Posterior vena cava (tissue), 2 donors: ENCODE measurements at places on chromosomes 5 and 9.

- DNase-seq: no peak
Observed at GRCh38 chr5:181052672-181053487, 12.8 kb downstream of the BTNL9 start.

- DNase-seq: no peak
Observed at GRCh38 chr9:68933434-68934328, 80.2 kb downstream of the PRKACG start.

DNA sequence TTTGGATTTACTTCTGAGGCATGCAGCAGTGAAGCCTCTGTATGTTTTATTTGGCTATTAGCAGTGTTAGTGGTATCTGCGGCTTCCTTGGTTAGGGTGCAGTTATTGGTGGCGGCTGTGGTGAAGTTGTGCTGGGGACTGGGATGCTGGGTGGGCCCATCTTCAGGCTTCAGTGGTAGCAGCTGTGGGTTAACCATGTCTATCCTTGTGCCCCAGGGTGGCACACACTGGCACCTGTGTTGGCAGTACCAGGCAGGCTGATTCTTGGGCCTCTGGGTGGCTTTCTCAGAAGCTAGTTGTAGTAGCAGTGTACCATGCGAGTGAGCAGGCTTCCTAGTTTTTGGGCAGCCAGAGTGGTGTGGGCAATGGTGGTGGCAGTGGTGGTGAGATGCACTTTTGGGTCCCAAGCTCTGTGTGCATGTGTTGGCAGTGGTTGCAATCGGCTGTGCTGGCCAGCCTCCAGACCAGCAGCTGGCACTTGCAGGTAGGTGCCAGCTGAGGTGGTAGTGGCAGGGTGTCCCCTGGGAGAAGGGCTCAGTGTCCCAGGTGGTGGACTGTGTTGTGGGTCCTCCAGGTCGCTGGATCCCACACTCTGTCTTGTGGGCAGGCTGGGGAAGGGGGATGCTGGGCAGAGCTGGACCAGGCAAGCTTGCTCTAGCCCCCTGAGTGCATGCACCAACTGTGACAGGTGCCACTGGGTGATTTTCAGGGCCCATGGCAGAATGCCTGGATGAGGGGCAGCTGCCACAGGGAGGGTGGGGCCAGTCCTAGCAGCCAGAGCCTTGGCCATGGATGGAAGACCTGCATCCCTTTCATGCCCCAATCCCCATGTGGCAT, 13.6 kb downstream of the AHRR start:
- DNase-seq: no peak

- DNase-seq: no peak
Observed at GRCh38 chr5:53069626-53070025, 39.9 kb downstream of the MOCS2 start.

GRCh38 chr9:133485531-133486260, 6.8 kb upstream of the SLC2A6 start:
- DNase-seq: peak; percentile 71

DNA sequence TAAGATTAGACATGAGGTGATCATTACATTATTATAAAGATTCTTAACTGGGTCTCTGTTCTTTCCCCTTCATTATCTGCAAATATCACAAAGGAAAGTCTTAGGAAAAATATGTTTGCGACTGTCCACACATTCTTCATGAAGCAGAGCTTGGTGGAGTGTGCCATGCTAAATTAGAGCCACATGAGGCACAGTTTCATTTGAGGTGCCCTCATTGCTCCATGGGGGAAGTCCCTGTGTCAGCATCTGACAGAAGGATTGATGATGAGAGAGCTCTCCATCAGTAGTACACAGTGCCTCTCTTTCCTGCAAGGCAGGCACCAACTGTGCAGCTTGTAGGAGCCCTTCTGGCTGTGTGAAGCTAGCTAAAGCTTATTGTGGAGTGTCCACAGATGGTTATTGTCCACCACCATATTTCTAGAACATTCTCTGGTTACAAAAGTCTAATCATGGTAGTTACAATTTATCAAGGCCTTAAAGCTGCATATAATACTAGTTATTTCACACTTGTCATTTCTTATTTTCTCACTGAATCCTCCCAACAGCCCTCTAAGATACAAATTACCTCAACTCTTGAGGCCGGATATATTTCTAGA, 63.9 kb downstream of the C9orf152 start:
- DNase-seq: no peak

- peak; percentile 90 for DNase-seq
Observed at GRCh38 chr5:179345433-179346321, at the start of gene ADAMTS2. Gene ADAMTS2, minus strand, starts transcription at chr5:179345461. Its CDS starts 133 bp downstream, at chr5:179345328.

DNA sequence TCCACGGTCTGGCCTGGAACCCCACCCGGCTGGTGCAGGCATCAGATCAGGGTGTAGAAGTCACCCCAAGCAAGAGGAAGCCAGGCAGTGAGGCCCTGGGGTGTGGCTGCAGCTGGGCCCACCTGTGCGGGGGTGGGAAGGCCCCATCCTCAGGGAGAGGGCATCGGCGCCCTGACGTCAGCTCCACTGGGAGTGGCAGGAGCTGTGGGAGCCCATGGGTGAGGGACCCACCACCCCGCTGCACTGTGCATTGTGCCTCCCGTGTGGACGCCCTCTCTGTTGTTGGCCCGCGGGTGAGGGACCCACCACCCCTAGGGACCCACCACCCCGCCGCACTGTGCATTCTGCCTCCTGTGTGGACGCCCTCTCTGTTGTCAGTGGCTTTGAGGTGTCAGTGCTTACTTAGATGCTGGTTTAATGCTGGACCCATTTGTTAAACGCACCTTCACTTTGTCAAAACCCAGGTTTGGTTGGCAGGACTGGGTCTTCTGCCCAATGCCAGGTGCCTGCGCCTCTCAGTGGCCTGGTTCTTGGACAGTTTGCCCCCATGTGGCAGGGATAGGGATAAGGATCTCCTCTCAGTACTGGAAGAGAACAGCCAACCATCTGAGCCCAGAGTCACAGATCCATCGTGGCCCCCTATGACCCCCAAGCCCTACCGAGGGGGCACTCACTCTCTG, 6.9 kb upstream of the EXOC3 start:
- DNase-seq: peak; percentile 73

DNA sequence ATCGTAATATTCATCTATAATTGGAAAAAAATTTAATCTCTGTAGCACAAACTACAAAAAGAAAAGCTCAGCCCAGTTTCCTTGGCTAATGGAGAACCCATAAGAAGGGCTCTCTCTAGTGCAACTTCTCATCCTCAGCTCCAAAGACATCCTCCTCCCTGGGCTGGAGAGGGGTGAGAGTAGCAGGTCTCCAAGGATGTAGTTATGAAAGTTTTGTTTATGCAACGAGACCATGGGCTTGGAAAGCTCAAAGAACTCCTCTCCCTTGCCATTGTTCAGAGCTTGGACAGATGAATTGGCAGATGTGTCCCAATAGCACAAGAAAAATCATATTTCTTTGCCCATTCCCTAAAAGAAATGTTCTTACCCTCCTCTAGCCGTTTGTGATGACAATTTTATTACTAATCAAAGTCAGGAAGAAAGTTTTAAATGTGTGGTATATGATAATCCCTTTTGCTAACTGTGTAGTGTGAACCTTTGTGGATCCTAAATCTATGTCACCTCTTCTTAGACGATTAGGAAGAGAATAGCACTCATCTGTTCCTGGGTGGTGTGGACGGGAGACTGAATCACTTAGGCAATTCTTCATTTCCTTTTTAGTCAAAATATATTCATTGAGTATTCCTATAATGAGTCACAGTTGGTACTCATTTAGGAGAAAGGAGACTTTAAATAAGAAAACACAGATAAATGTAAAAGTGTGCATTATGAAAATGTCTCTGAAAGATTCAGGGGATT, 52.2 kb downstream of the GARNL3 start:
- DNase-seq: no peak

DNA sequence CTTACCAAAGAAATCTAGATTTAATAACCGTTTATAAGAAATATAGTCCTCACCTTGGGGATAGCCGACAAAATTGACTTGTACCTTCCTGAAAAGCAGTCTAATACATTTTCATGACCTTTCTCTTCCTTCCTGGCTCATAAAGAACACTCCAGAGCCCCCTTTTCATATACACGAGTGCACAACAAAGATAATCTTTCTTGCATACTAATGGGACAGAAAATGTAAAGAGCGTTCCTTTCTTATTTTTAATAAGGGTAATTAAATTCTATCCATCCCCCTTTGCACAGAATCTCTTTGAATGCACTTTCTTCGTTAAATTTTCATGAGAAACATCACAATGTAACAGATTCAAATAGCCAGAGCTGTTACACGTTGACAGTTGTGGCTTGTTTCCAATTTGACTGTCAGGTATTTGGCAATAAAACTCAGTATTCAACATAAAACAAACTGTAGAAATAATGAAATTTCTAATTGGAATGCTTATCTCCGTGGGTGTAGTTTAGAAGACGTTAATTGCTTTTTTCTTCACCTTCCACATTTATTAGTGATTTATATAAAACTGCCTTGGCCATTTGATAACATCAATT, 732.3 kb upstream of the DMAC1 start:
- no peak for DNase-seq

GRCh38 chr5:27472871-27473270, 434.5 kb upstream of the CDH9 start:
- DNase-seq: no peak

GRCh38 chr9:127640908-127641545, 28.9 kb downstream of the STXBP1 start:
- DNase-seq: no peak

DNA sequence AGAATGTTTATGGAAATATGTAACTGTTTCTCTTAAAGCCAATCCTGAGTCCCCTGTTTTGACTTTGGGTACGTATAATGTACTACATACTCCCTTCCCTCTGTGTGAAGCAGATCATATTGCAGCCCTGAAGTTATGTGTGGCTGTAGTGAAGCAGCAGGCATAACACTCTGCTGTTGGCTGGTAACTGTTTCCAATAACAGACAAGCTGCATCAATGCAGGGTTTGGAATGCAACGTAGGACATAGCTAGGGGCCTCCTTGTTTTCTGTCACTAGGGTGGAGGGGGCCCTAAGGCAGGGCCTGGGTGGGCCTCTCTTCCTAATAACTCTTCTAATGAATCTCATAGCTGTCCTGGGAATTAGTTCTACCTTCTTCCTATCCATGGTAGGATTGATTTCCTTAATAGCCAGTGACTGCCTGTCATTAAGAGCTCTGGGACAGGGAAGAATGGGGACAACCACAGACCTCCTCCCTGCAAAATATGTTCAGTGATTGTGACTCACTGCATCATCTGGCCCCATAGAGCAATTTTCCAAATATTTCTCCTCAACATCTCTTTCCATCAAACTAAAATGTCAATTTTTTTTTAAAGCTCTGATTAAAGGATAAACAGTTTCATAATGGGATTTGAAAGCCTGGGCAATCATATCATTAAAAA, 129.6 kb upstream of the HMHB1 start:
- DNase-seq: no peak

GRCh38 chr5:113384782-113385285, 50.0 kb downstream of the TSSK1B start:
- DNase-seq: no peak

DNA sequence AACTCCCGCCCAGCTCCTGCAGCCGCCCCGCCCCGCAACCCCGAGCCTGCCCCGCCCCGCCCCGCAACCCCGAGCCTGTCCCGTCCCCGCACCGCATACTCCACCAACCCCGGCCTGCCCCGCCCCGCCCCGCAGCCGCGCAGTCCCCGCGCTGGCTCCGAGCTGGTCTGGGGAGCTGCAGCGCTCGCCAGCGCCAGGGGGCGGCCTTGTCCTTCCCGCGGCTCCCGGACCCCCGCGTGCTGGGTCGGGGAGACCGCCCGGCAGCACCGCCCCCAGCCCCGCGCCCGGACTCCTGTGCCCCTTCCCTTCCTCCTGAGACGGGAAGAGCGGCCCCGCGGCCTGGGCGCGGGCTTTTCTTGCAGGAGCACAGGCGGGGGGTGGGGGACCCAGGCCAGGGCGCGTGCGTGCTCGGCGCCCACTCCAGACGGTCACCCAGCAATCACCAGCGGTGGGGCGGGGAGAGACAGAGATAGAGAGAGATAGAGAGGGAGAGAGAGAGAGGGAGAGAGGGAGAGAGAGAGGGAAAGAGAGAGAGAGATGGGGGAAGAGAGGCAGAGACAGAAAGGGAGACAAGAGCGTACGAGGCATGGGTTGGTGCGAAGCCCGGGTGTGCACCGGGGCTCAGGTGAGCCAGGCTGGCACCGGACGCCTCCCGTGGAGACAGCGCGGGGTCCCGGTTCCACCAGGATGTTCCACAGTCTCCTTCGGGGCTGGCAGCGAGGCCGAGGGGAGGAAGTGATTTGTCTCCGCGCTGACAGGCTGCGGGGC, 14.7 kb upstream of the TMEM250 start:
- DNase-seq: no peak

- DNase-seq: no peak
Observed at GRCh38 chr9:935348-935965, 41.0 kb upstream of the DMRT3 start.

DNA sequence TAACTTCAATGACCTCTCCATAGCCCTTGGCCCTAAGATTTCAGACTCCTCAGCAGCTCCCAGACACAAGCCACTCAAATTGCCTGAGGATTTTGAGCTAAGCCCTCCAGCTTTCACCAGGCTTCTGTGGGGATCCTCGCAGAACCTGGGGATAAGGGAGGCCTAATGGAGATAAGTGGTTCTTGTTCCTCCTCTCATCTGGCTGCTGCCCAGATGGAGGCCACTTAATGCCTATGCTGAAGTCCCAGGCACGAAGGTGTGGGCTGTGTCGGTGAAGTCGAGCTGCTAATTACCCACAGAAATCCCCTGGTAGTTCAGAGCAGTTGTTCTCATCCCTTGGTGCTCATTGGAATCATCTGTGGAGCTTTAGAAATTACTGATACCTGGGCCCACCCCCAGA, 10.3 kb upstream of the FAT2 start:
- DNase-seq: no peak

DNA sequence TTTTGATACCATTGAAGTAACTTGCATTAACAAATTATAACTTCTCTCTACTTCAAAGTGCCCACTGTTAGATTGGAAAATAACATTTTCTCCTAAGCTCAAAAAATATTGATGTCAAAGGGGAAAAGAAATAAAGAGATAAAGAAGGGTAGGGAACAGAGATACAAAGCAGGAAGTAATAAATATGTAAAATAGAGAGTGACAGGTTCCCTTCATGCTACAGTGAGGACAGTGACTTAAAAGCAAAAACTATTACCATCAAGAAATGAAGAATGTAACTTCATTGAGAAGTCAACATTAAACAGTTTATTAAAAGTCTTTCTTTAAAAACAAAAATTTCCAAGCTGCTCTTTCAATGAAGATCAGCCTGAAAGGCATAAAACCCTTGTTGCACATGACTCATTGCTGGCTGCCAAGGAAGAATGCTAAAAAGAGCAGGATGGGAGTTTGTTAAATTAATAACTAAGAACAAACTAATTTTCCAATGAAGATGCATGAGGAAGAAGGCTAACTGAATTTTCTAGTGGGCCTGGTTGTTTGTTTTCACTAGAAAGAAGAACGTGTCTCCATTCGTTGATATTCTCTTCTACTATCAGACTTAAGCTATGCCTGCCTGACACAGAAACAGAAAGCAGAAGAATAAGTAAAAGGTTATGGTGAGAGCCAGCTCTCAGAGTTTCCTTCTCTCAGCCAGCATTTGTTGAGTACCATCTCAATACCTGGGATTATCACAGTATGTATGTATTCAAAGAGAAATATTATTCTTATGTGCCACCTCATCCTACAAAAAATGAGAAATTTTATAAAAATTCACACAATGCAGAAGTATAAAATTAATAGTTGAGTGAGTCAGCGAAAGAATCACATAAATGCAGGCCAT, 197.8 kb upstream of the NREP start:
- DNase-seq: no peak
